BJ (cell line): ENCODE measurements at places on chromosomes 5 and 9.
A peak's percentile ranks its signal among the peaks of the same experiment; 100 is the strongest.

DNA sequence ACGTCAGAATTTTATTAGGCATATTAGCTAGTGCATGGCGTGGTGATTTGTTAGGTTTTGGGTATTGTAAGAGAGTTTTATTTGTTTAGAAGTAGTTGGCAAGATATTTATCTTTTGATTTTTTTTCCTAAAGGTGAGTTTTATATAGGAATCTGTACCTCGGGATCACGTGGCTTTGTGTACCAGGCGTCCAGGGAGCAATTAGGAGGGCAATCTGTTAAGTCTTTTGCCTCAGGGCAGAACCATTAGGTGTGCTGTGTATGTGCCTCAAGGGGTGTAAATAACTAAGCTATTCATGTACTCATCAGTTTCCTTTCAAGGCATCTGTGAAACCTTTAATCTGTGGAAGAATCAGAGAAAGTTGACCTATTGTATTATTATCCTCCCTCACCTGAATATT lies 39.4 kb downstream of the ZSWIM6 start:
- DNase-seq = no peak

GRCh38 chr5:174777111-174777510 lies 52.7 kb downstream of the MSX2 start:
- no peak for DNase-seq

- no peak for DNase-seq
These were observed 102.6 kb downstream of the ARHGAP26 start for GRCh38 chr5:142872795-142873194.

GRCh38 chr5:148085977-148086705 lies 22.4 kb downstream of the SPINK5 start:
- DNase-seq = no peak

DNA sequence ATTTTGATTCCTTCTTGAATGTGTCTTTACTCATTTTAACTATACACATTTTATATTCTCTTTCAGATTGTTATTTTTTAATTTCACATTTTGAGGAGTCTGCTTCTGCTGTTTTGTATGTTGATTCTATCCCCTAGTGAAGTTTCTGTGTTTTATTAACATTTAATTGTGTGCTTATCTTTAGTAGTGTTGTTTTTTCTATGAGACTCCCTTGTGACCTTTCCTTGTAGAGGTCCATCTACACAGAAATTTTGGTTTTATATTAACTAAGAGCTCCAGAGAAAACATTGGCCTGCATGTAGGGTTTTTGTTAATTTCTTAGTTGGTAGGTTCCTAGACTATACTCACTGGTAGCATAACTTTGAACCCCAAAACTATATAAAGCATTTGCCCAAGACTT lies 35.4 kb upstream of the IL13 start:
- DNase-seq = no peak

DNA sequence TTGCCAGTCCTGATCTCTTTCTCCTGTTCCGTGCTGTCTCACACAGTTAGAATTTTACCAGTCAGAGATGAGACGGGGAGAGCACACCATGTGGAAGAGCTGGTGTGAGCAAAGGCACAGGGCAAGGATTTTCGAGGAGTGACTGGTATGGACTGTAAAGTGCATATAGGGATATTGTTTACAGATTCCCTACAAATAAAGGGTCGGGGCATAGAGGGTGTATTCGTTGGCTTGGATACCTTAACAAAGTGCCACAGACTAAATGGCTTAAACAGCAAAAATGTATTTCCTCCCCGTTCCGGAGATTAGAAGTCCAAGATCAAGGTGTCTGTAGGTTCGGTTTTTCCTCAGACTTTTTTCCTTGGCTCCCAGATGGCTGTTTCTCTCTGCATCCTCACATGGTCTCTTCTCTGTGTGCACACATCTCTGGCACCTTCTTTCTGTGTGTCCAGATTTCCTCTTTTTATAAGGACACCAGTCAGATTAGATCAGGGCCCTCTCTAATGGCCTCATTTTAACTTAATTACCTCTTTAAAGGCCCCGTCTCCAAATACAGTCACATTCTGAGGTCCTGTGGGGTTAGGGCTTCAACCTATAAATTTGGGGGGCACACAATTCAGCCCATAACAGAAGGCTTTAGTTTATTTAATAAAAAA lies 23.4 kb downstream of the CYFIP2 start:
- DNase-seq = no peak

DNA sequence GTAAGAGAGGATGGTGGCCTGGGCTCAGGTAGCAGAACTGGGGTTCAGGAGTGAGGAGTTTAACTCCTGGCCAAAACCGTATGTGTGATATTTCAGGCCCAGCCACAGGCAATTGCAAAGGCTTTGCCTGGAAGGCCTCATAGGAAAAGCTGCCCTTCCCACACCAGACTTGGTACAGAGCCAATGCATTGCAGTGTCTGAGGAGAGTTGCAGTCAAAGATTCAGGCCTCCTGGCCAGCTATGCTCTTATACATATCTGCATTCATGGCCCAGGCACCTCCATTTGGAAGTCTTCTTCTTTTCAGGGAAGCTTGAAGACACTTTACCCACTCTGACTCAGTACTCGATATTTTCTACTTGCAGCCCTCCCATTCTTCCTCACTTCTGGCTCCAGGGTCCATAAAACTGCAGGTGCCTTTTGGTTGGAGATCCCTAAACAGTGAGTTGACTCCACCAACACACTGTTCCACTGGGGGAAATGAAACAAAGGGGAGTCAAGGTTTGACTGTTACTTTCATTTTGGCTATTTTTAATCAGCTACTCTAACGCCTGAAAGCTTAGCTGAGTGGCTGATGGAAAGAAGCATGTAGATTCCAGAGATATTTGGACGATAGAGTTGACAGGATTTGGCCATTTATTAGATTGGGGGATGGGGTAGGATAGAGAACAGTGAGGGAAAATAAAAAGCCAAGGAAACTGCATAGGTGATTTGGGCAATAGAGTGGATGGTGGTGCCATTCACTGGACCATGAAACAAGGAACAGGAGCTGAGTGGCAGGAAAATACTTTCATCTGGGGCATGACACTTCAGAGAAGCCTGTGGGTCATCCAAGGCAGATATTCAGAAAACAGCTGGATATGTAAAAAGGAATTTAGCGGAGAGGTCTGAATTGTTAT lies 30.6 kb upstream of the IL33 start:
- DNase-seq = no peak

DNA sequence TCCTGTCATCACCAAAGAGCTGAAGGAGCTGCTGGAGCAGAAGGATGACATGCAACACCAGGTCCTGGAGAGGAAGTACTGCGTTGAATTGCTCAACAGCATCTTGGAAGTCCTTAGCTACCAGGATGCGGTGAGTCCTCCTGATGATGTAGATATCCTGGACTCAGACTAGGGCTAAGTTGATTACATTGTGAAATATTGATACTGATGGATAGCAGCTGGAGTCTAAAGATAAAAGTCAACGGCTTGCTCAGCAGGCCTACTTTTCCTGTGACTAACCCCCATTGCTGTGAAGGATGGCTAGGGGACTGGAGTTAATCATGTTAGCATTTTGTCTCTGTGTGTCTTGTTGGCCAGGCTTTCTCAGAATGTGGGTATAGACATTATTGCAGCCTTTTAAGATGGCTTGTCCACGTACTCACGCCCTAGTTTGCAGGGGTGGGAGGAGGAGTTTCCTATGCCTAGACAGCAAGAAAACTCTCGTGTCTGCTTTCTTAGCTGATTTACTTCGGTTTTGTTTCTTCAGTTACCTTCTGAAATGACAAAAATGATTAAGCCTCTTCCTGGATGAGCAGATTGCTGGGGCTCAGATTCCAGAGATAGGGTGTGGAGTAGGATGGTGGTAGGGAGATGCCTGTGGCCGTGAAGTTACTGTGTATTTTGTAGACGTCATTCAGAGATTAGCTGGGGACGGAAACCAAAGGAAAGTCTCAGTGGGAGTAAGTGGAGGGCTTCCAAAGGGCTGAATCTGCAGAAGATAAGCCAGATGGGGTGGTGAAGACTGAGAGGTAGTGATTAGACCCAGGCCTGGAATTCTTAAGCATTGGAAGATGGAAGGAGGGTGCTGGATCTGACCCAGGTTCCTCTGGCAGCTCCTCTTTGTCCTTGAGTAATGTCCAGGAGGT lies 166.3 kb downstream of the DOCK2 start:
- peak; percentile 89 for DNase-seq

DNA sequence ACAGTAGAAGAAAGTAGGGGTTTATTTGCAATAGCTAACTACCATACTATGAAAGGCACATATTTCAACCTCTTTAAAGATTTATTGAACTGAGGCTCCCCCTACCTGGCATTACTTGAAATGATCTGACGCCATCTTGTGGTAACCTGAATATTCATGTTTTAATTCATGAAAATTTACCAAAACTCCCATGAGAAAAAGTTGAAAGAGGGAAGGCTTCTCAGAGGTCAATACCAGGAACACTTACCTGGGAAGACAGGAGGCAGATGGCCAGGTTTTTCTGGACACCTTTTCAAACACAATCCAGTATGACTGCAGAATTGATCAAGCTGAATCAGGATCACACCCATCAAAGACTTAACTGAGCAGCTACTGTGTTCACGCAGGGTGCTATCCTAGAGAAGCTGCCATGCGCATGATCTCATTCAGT lies 9.4 kb downstream of the PRELID2 start:
- no peak for DNase-seq

GRCh38 chr5:148625250-148625649 lies 29.1 kb downstream of the HTR4 start:
- DNase-seq = no peak

GRCh38 chr5:134047687-134048056 lies 42.9 kb upstream of the VDAC1 start:
- DNase-seq = no peak

DNA sequence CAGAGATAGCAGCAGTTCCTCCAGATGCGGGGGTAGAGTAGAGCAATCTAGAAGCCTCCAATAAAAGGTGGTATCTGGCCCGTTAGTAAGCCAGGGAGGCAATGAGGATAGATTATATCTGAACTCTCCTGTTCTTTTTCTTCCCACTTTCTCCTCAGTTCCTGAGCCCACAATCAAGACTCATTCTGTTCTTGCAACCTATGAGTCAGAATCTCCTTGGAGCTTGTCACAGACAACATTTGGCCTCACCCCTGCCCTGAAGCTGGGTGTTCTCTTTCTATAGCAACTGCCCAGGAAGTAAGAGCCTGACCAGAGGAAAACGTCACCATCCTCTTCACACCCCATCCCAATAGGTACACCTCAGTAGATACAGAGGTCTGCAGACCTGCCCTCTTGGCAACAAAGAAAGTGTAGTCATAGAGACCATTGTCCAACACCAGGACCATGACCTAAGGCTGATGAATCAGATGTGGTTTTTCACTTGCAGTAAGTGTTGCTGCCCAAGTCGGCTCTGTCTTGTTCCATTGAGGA lies 76.3 kb upstream of the PCA3 start:
- peak; percentile 27 for DNase-seq

GRCh38 chr9:33125871-33126823 lies 41.0 kb downstream of the B4GALT1 start:
- no peak for DNase-seq

DNA sequence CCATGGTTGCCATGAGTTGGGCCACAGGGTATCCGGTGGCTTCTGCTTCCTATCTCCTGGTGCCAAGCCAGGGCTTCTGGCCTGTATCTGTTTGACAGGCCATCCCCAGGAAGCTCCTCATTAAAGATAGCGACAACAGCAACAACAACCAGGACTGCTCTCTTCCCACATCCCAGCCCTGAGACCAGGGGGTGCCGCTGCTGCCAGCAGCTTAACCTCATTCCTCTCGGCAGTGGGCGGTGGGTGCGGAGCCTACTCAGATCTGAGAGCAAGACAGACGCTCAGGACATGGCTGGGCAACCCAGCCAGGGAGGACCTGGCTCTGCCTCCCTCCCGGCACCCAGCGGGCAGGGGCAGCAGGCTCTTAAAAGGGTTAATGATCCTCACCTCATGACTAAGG lies 98.3 kb downstream of the PSD2 start:
- no peak for DNase-seq

- no peak for DNase-seq
These were observed 3.8 kb upstream of the ELAVL2 start for GRCh38 chr9:23829580-23830475.

DNA sequence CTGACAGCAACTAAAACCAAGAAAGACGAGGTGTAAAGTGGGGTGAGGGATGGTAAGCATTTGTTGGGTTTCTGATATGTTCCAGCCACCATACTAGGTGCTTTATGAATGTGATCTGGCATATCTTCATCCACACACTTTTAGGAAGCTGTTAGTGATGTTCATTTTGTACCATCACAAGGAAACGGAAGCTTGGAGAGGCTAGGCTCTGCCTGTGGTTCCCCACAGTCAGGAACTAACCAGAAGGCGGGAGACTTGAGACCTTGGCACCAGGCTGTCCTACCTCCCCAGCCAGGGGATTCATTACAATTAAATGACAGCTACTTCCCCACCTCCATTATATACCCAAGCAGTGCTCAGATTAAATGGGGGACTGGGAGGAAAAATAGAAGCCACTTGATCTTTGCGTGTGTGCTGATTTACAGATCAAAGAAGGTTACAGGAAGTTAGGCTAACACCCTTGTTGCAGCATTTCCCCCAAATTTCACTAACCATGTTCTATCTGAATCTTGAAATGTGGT lies 43.0 kb downstream of the SFXN1 start:
- DNase-seq = no peak

GRCh38 chr9:99040251-99040900 lies 64.5 kb upstream of the TGFBR1 start:
- DNase-seq = no peak

DNA sequence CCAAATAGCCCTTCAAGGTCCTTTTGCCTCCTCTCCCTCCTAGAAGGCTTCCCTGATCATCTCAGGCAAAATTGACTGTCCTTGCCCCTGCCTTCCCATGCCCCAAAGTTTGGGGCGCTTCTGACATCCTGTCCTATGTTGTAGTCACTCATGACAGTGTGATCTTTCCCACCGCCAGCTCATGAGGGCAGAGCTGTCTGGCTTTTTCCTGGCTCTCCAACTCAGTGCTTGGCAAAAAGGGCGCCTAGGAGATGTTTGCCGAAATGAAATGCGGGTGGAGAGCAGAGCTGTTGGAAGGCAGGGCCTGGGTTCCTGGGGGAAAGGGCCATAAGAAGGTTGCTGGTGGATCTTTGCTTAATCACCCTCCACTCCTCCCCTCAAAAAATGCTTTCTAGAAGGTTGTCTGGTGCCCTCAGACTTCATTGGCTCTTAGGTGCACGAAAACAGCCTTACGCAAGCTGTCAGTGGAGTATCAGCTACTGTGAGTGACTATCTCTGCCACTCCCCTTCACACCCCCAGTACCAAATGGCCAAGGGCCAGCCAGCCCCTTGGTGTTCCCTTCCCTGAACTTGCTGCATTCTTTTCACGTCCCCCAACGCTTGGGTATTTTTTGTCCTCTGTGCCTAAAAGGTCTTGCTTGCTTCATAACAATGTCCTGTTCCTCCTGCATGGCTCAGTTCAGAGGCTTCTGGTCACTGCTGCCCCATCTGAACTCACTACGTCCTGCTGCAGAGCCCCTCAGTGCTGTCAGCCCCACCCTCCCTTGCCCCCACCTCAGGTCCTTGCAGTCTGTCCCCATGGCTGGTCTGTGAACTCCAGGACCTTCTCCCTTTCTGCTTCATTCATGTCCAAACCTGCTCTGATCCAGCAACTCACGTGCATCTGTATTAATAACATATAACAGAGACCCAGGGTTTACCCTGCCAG lies 2.6 kb upstream of the SLC25A51 start:
- DNase-seq = no peak

- no peak for DNase-seq
These were observed 1240.1 kb upstream of the WWC1 start for GRCh38 chr5:167051402-167051768.

- DNase-seq = no peak
These were observed 52.8 kb downstream of the SPATA31C2 start for GRCh38 chr9:88085476-88085875.
